Adipocyte (in vitro differentiated cells): ENCODE measurements at places on chromosomes 11 and 22.

DNA sequence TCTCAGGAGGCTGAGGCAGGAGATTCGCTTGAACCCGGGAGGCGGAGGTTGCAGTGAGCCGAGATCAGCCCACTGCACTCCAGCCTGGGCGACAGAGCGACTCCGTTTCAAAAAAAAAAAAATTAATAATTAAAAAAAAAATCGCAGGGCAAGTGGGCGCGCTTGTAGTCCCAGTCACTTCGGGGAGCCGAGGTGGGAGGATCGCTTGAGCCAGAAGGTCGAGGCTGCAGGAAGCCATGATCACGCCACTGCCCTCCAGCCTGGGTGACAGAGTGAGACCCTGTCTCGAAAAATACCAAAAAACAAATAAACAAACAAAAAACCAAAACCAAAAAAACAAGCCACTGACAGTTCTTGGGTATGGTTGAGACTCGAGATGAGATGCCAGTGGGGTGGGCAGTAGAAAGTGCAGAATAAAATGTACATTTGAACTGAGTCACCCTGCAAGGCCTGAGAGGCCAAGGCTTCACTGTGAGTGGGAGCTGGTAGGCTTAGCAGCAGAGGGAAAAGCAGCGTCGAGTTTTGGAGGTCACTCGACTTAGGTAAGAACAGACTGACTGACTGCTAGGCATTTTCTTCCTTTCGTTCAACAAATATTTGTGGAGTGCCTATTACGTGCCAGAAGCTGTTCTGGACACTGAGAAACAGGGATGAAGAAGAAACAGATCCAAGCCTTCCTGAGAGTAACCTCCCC, 635 bp upstream of the LDHA start:
- no peak for DNase-seq

GRCh38 chr11:9396752-9397151, 12.3 kb downstream of the IPO7 start:
- DNase-seq = no peak

DNA sequence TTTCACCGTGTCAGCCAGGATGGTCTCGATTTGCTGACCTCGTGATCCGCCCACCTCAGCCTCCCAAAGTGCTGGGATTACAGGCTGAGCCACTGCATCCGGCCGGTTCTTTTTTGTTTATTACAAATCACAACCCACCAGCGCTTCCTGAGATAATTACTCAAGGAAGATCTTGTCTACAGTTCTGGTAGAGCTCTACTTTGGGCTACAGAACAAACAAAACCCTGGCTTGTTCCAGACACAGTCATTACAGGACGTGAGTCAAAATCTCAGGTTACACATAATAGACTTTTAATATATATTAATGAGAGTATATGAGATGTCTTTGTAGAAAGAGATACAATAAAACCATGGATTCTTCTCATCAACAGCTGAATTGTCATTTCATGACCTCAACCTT, 42.8 kb upstream of the NUP50 start:
- no peak for DNase-seq

DNA sequence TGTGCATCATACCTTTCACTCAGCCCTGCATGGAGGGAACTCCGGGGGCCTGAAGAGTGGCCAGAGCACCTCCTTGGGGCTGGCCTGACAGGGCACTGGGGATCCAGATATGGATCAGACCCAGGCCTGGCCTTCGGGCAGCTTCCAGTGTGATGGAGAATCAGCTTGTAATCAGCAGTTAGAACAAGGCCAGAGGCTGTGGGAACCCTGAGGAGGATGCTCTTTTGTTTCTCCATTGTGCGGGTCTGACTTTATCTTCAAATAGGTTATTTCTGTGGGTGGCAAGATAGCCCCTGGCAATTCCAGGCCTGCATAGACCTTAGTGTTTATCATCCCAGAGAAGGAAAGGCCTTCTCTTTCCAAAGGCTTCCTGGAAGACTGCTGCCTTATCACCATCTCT, 12.3 kb downstream of the DGAT2 start:
- no peak for DNase-seq
